ENCODE measurements at places on chromosomes 5 and 9. TPM values are rescaled to one million over a fixed set of nuclear protein-coding genes. Genes with fewer than 3 reads are reported as not detected.
A peak's percentile ranks its signal among the peaks of the same experiment; 100 is the strongest.

DNA sequence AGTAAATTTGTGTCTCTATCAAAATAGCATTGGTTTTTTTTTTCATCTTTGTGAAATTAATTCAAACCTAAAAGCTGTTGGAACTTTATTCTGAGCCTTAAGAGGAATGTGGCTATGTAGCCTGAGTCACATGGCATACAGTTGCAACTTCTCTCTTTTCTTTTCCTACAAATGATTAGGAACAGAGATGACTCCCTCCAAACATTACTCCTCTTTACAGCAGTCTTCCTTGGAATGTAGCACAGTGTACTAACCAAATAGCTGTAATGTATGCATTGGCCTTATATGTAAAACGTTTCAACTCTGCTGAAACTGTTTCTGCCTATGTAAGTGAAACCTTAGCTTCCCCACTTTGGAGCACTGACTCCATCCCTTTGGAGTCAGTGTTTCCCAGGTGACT lies 100.9 kb upstream of the MAP1B start:
- peak; percentile 4 for DNase-seq

Gene SLC4A9
- total RNA-seq = not detected

- no peak for DNase-seq
These were observed 4.0 kb upstream of the TEX48 start for GRCh38 chr9:114685951-114686350.

Gene LCN1
- not detected for total RNA-seq

Gene PCDHA8
- under 0.01 TPM for total RNA-seq

Gene ISCA1
- 26.4 TPM for total RNA-seq

DNA sequence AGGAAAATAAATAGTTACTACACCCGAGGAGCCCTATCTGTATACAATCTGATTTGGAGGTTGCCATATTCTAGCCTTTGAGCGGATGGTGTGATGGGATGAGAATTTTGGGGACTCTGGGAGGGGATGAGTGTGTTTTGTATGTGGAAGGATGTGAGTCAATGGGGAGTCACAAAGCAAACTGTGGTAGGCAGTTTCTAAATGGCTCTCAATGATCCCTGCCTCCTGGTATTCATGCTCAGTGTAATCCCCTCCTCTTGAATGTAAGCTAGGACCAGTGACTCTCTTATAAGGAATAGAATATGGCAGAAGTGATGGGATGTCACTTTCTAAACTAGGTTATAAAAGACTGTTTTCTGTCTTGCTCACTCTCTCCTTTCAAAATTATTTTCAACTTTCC lies 205.7 kb upstream of the RIOK2 start:
- DNase-seq = peak; percentile 63

DNA sequence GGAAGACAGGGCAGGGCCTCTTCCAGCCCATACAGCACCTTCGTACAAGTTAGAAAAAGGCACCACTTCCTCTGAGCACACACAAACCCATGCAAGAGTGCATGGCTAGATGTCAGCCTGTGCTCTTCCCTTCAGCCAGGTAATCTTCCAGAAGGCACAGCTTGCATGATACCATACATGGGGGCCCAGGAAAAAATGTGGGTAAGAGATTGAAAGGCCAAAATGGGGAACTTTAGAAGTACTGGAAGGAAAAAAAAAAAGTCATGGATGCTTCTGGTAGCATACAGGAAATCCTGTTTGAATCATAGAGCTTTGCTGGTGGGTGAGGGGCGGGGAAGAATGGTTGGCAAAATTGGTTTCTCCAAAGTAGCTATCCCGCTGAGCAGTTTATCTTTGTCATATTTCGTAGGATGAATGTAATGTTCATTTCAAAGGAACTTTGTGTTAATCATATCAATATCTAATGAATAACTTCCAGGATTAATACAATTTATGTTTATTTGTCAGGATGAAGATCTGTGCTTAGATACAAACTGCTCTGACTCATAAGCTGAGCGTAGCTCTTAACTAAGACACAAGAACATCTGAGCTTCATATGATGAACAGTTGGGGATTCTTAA lies 78.2 kb upstream of the MAP3K1 start:
- peak; percentile 75 for DNase-seq

Gene PTGER4
- total RNA-seq = 10.6 TPM

GRCh38 chr5:111779922-111780292 lies 22.9 kb upstream of the NREP start:
- peak; percentile 39 for DNase-seq

Gene DNAJB5
- total RNA-seq = 14.9 TPM

DNA sequence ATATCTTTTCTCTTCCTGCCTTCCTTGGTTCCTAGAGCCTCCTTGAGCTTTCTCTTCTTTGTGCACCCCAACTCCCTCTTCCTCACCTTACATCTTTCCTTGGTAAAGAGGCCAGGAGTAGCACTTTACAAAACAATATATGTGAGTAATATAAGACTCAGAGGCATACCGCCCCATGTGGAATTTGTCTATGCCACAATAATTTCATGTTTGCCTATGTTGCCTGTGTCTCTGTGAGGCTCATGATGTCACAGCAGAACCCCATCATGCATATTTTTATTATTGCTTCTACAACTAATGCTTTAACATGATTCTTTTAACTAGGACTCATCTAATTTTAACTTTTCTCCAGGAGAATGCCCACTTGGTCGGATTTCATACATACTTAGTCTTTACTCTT lies 15.0 kb upstream of the LVRN start:
- DNase-seq = peak; percentile 76

Gene GCNT4
- 1.8 TPM for total RNA-seq

DNA sequence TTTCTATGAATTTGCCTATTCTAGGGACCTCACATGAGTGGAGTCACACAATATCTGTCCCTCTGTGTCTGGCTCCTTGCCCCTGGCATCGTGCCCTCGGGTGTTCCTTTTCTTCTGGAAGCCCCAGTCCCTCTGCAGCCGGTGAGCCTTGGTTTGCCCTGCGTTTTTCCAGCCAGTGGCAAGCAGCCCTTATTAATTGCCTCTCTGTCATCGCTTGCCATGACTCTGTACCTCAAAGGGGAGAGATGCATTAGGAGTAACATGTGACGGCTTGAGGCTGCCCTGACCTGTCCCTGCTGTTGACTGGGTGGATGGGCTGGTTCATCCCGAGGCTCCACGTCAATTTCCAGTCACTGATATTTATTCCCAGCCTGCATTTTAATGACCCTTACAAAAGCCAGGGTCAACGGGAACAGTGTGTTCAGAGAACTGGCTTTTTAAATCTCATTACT lies 87.3 kb downstream of the CFAP90 start:
- DNase-seq = no peak

DNA sequence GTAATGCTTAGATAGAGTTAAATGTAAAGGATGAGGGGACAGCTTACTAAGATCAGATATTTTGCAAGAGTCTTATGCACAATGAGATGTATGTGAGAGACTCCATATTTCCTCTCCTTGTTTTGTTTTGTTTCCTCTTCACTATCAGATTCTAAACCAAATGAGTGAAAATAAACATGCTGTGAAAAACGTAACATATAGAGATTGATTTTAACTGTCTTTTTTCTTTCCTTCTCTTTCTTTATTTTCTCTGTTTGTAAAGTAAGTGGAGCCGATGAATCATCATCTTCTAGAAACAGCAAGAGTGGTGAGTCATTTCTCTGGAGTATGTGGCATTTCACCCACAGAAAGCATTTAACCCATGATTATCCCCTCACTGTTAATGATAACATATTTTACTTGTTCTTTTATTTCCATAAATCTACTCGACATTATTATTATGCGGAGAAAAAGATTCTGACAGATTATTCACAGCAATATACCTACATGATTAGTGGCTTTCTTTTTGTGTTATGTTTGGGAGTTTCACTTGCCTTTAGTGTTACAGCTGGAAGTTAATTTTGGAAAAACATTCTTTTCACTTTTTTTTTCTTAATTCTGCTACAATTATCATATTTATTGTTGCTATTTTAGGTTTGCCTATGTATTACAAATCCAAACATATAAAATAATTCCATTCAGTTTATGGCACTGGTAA lies 2.1 kb upstream of the ANXA1 start:
- peak; percentile 92 for DNase-seq

Gene PCDHGB4
- 16.4 TPM for total RNA-seq

GRCh38 chr9:83066771-83067170 lies 3.8 kb upstream of the RASEF start:
- DNase-seq = peak; percentile 89

- DNase-seq = peak; percentile 37
These were observed 17.1 kb downstream of the RFX3 start for GRCh38 chr9:3508521-3509291.
